ENCODE measurements at places on chromosomes 16 and 17. TPM values are rescaled to one million over a fixed set of nuclear protein-coding genes. Genes with fewer than 3 reads are reported as not detected.

Gene PLD6
- total RNA-seq = 6.8 TPM

Gene MYH2
- total RNA-seq = not detected

Gene TRIM72
- 0.03 TPM for total RNA-seq

Gene LDHD
- 0.46 TPM for total RNA-seq

Gene GAS2L2
- total RNA-seq = 0.09 TPM

Gene NIP7
- 55.8 TPM for total RNA-seq

Gene OR2C1
- total RNA-seq = not detected

Gene EVPL
- total RNA-seq = 18.5 TPM

Gene TNFRSF13B
- not detected for total RNA-seq

Gene CDH1
- 4.2 TPM for total RNA-seq

Gene FDXR
- total RNA-seq = 64.4 TPM

Gene ARSG
- 2.1 TPM for total RNA-seq

Gene RCVRN
- not detected for total RNA-seq

Gene TAT
- total RNA-seq = not detected

Gene MEIOC
- 1.3 TPM for total RNA-seq

Gene SCGB1C2
- not detected for total RNA-seq

Gene CPD
- 19.9 TPM for total RNA-seq

Gene ITGB3
- 5.1 TPM for total RNA-seq

Gene EME1
- total RNA-seq = 14.8 TPM

Gene IRX6
- total RNA-seq = not detected

Gene HOXB5
- total RNA-seq = 2.2 TPM

All from A549 treated with GW870086 at 1 μM for 4 hours (cell line).